IPS DF 19.7 (cell line): ENCODE measurements at places on chromosomes 2 and 18.

- DNase-seq, result peak; percentile 60
These were observed 513.6 kb upstream of the LRRTM4 start for GRCh38 chr2:78035804-78036203.

- DNase-seq, result no peak
These were observed 101.2 kb downstream of the NEB start for GRCh38 chr2:151632993-151633565.

- DNase-seq, result no peak
These were observed 46.7 kb upstream of the ZNF804A start for GRCh38 chr2:184551626-184552025.

DNA sequence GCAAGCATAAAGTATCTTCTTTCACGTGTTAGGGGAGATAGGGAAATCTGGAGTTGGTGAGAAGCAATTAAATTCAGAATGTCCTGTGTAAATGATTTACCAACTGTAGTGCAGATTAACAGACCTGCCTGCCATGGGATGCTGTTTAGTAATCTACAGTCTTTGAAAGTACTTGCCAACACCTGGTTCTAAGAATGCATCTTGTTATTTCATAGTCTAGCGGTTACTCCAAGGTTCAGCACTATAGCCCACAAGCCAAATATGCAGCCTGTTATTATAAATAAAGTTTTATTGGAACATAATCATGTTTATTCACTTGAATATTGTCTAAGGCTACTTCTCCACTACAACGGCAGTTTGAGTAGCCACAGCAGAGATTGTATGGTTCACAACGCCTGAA, 100.8 kb downstream of the OSBPL6 start:
- no peak for DNase-seq

DNA sequence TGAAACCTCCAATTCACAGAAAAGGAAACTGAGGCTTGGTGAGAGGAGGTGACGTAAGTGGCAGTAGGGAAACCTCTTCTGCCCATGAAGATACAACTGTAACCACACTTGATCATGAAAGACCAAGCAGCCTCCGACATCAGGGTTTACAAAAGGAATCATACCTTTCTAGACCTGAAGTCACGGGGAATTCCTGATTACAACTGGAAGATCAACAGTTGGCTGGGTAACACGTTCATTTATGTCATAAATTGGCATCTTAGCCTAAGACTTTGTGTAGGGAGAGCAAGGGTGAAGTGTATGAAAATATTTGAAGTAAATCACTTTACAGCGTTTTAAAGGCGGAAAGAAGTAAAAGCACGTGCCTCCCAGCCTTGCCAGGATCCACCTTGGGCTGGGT, 922 bp downstream of the HS1BP3 start:
- no peak for DNase-seq
